ENCODE measurements at places on chromosomes 16 and 17.
A peak's percentile ranks its signal among the peaks of the same experiment; 100 is the strongest.

DNA sequence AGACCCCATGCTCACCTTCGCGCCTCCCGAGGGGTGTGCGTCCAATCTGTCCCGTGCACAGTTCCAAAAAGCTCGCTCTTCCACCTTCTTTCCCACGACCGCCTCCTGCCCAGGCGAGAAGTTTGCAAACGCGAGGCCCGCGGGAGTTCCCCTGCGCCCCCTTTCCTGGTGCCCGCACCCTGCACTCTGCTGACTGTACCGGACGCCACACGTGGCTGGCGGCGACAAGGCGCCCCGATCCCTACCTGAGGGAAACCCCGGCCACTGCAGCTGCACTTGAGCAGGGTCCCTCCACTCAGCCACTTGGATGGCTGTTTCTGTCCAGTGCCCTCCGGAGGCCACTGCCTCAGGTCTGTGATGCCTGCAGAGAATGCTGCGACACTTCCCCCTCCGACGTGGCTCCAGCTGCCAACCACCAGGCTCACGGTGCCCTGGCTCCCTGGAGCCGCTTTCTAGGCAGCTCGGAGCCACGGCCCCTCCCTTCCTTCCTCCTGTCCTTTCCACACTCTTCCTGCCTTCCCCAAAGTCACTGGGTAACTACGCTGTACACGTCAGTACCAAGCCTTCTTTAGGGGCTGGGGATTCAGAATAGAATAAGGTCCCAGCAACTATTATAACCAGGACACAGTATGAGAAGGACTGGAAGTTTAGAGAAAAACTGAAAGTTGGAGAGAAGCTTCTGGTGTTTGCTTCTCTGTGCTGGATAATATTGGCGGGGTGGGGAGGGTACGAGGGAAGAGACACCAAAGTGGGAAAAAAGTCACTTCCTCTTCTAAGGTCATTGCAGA is at the start of gene MLKL:
Gene MLKL, minus strand, starts transcription at position 425 of the 788 bp plus-strand sequence. CDS start 5,105 bp downstream, outside the sequence.
- DNase-seq: peak; percentile 43

GRCh38 chr17:20935740-20936139 is 107.1 kb downstream of the USP22 start:
- no peak for DNase-seq

DNA sequence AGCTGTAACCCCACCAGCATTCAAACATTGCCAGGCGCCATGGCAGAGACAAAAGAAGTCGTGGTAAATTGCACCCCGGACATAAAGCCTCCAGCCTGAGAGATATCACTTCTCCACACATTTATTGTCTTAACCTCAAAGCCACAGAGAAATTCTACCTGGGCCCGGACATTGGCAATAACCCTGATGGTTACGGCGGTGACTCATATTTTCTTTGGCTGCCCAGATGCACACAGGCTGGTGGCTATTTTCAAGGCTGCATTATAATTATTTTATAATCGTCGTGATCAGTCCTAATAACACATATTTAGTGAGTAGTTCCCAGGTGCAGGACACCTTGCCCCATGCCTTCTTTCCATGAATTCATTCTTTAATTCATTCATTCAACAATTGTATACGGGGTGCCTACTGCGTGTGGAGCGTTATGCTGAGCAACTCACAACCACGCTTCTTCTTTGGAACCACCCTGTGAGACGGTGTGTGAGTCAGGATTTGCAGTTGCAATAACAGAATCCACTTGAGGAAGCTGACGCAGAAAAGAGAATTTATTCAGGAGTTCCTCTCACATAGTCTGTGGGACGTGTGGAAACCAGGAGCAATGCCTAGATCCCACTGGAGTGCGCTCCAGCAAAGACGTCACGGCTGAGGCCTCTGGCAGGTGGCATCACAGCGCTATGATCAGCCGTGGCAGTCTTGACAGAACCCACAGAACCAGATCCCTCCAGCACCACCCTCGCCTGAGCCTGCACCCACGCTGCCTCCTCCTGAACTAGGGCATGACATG is 245.7 kb downstream of the FOXL1 start:
- DNase-seq: no peak

DNA sequence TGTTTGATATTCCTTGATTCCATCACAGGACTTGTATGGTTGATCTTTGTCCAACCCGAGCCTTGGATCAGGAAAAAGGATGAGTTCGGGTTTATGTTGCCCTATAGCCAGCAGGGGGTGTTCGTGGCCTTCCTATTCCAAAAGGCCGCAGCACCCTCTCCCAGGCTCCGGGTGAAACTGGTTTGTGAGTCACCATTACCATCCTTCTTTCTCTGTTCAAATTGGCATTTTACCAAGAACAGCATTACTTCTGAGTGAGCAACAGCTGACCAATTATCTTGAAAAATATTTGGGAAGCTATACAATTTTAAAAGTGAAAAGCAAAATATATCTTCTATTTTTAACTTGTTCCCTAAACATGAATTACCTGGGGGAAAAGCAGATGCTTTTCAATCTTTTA is 24.3 kb upstream of the KRT20 start:
- peak; percentile 38 for DNase-seq

- DNase-seq: no peak
Measured at GRCh38 chr16:55359946-55360345, 35.9 kb downstream of the IRX6 start.

- DNase-seq: no peak
Measured at GRCh38 chr17:39922006-39922405, 3.6 kb upstream of the GSDMB start.

DNA sequence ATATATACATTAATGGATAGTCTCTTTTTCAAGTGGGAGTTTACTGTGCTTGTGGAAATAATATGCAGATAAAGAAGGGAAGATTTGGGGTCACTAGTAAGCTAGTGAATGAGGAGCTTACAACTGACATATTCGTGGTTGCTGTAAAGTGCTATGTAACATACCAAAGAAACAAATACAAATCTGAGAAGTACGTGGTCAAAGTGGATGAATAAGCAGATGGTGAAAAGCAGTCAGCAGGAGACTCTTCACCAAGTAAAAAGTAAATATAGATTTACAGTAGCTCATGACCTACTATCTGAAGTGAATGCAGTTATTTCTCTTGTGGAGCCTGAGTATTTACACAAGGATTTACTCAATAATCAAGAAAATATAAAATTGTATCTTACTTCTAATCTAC is 136.6 kb upstream of the ELAC2 start:
- DNase-seq: no peak

- DNase-seq: no peak
Measured at GRCh38 chr17:19537111-19537510, 3.5 kb downstream of the SLC47A1 start.

- DNase-seq: no peak
Measured at GRCh38 chr17:67283731-67284516, 38.9 kb upstream of the HELZ start.

DNA sequence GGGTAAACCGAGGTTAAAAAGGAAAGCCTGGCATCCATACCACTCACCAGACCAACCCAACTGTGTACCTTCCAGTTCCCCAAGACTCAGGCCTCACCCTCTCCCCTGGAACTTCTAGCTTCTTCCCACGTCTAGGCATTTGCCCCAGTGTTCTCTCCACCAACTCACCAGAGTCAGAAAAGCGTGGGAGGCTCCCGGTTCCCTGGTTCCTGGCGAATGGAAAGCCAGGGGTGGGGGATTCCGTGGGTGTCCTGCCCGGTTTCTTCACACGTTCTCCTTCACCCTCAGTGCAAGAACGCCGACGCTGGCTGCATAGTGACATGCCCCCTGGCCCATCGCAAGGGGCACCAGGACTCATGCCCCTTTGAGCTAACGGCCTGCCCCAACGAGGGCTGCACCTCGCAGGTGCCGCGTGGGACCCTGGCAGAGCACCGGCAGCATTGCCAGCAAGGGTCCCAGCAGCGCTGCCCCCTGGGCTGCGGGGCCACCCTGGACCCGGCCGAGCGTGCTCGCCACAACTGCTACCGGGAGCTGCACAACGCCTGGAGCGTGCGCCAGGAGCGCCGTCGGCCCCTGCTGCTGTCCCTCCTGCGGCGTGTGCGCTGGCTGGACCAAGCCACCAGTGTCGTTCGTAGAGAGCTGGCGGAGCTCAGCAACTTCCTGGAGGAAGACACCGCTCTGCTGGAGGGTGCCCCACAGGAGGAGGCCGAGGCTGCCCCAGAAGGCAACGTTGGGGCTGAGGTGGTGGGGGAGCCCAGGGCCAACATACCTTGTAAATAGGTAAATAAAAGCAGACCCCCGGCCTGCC is 1.7 kb downstream of the RNF151 start:
- DNase-seq: no peak

GRCh38 chr17:18055597-18055996 is 16.4 kb downstream of the GID4 start:
- no peak for DNase-seq

DNA sequence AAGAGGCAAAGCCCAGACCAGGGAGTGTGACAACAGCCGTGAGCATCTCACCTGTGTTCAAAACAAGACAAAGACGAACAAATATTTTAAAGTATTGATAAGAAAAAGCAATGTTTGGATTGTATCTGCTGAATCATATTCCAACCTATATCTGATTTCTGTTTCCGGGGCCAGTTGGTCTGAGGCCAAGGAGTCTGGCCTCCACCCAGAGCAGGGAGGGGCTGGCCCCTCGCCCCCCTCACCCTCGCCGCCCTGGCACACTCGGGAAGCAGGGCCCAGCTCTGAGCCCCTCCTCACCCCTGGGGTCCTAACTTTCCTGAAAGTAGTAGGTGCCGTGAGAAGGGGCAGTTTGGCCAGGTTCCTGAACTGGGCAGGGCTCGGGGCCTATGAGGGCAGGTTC is 48.0 kb downstream of the ACTG1 start:
- DNase-seq: no peak

DNA sequence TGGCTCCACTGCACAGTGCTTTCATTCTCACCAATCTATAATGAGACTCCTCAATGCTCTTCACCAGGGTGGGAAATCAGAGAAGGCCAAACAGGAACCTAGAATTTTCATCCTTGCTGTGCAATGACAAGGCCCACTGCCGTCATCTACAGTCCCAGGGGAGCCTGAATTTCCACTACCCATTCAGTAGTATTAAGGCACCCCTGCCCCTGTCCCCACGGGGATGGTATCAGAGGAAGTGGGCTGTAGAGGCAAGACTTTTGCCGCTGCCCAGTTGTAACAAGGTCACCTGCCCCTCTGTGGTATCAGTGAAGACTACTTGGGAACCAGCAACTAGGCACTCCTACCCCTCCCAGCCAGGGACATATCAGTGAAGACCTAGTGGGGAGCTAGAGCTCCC is 104.5 kb downstream of the C16orf78 start:
- no peak for DNase-seq

DNA sequence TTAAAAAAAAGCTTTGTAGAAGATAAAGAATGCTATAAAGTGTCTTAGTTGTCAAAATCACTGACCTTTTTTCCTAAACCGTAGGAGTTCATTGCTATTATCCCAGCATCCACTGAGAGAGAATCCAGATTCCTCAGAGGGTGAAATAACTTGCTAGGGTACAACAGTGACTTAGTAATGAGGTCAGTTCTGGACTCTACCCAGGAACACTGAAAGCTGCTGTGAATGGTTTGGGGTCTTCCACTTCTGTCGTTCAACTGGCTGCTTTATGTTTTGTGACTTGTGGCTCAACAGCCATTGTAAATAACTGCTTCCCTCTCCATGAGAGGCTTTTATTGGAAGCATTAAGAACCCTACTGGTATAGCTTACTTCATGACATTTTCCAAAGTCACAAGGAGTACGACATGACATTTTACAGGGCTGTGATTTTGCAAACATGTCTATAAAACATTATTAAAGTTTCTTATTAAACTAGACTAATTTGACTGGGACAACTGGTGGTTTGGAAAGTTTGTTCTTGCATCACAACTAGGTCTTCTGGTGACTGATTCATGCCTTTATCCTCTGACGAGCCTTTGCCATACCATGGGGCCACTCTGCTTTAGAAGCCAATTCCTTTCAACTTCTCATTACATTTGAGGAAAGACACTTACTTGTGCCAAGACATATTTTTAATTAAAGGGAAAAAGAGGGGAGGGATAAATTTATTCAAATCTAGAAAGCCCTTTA is 92.2 kb upstream of the CDH11 start:
- no peak for DNase-seq

GRCh38 chr16:11253009-11253994 is 2.7 kb downstream of the SOCS1 start:
- DNase-seq: peak; percentile 25

GRCh38 chr17:51951741-51952140 is 206.8 kb downstream of the CA10 start:
- DNase-seq: no peak

DNA sequence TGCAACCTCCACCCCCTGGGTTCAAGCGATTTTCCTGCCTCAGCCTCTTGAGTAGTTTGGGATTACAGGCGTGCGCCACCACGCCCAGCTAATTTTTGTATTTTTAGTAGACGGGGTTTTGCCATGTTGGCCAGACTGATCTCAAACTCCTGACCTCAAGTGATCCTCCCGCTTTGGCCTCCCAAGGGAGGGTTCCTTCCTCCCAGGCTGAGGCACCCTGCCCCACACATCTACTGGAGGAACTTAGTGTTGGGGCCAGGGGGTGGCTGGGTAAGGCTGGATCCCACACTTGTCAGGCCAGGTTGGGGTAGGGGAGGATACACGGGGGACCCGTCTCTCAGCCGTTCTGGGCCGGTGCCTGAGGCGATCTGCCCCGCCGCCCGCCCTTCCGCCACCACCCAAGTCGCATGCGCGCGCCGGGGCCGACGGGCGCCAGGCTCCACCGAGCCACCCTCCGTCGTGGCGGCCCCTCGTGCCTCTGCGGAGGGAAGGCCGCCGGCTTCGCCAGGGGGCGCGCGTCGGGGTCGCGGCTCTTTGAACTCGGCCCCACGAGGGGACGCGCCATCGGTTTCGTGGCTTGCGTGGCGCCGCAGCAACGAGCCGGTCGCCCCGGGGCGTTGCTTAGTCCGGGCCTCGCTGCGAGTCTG is 15.9 kb downstream of the GRB7 start:
- DNase-seq: no peak

DNA sequence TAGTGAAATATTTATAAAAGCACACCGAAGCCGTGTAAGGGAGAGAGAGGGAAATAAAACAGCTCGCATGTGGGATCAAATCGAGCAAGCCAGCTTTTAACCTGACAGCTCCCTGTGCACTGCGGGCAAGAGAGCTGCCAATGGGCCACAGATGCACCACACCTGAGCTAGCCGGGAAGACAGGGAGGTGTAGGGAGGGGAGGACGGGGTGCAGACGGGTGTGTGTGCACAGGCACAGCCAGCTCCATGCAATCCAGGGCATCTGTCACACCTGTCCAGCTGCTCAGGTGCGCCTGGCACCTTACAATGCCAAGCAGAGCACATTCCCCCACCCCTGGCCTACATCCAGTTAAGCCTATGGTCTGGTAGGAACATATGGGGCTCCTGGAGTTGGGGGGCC is 70.0 kb downstream of the C16orf78 start:
- DNase-seq: no peak

DNA sequence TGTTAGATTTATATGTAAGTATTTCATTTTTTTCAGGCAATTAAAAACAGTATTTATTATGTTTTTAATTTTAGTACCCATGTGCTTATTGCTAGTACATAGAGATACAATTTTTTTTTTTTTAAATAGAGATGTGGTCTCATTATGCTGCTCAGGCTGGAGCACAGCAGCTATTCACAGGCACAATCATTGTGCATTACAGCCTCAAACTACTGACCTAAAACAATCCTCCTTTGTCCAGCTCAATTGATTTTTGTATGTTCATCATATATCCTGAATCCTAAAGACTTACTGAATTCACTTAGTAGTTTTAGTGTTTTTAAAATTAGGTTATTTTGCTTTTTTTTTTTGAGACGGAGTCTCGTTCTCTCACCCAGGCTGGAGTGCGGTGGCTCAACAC is 26.3 kb downstream of the SPECC1 start:
- DNase-seq: no peak

GRCh38 chr17:63775420-63775819 is 1.4 kb downstream of the DDX42 start:
- DNase-seq: no peak

Measured in activated effector memory CD4-positive, alpha-beta T cell treated with Interleukin-2 at 50 U/mL for 16 hours (primary cell).